GM18507 (cell line): ENCODE measurements at places on chromosomes 2 and 18.
A peak's percentile ranks its signal among the peaks of the same experiment; 100 is the strongest.

- no peak for DNase-seq
Observed at GRCh38 chr18:59884351-59884750, 15.4 kb upstream of the PMAIP1 start.

GRCh38 chr2:157843081-157843480, 33.0 kb downstream of the ACVR1 start:
- DNase-seq: no peak

- DNase-seq: no peak
Observed at GRCh38 chr2:55949613-55950012, 26.0 kb upstream of the EFEMP1 start.

GRCh38 chr2:234279637-234280036, 217.2 kb downstream of the ARL4C start:
- DNase-seq: no peak

- no peak for DNase-seq
Observed at GRCh38 chr18:24326211-24326610, 71.4 kb downstream of the OSBPL1A start.

- no peak for DNase-seq
Observed at GRCh38 chr2:219285373-219285735, 6.2 kb downstream of the DNAJB2 start.

DNA sequence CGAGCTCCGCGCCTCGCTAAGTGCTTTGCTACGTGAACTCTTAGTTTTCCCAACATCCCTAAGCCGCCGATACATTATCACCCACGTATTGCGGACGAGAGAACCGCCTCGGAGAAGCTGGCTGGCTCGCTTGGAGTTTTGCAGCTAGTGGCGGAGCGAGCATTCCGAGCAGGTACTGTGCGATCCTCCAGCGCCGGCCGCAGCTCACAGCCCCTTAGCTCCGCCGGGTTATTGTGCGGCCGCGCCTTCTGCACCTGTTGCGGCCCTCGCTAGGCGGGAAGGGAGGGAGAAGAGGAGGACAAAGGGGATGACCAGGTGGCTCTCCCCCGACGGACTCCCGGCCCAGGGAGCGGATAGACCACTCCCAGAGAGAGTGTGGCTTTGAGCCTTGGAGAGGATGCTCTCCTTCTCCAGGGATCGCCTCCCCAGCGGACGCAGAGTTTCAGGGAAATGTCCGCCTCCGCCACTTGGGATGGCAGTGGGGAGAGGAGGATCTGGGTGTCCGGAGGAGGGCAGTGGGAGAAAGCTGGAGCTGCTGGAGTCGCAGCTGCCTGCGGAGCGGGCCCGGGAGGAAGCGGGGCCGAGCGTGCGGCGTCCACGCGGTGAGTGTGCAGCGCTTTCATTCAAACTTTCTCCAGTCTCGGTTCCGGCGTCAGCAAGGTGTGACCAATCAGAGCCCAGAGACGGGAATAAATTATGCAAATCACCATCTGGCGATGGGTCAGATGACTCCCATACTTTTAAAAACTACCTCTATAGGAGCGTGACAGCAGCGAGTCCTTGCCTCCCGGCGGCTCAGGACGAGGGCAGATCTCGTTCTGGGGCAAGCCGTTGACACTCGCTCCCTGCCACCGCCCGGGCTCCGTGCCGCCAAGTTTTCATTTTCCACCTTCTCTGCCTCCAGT, at the start of gene LIPG:
LIPG (plus strand) TSS at position 769 of the 905 bp plus-strand sequence. CDS start 252 bp downstream, outside the sequence.
- DNase-seq: peak; percentile 26

- no peak for DNase-seq
Observed at GRCh38 chr2:20640411-20641122, 10.3 kb downstream of the HS1BP3 start.

- DNase-seq: no peak
Observed at GRCh38 chr2:64478502-64479230, 24.7 kb downstream of the LGALSL start.

DNA sequence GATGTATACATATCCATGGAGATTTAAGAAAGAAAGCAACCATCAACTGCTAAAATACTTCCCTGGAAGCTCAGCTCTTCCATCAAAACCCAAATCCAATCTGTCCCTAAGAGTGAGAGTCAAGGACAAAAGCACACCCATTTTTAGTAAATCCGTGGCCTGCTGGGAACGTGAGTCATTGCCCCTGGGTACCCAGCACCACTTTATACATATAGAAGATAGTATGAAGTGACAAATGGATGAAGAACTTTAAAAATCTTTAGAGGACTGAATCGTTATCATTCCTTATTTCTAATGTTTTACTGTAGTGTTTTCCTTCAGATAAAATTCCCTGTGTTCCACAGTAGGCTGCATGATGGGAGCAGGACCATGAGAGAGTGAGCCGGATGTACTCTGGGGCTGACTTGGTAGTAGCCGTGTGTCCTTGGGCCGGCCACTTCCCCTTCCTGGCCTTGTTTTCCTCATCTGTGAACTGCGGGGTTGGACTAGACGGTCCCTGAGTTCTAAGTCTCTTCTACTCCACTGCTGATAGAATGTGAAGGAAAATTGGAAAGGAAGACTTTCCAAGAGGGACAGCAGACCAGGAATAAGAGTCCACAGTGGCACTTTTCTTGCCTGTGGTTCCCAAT, 28.5 kb upstream of the CEP68 start:
- DNase-seq: no peak

GRCh38 chr2:27442920-27443282, 720 bp downstream of the KRTCAP3 start:
- DNase-seq: no peak

DNA sequence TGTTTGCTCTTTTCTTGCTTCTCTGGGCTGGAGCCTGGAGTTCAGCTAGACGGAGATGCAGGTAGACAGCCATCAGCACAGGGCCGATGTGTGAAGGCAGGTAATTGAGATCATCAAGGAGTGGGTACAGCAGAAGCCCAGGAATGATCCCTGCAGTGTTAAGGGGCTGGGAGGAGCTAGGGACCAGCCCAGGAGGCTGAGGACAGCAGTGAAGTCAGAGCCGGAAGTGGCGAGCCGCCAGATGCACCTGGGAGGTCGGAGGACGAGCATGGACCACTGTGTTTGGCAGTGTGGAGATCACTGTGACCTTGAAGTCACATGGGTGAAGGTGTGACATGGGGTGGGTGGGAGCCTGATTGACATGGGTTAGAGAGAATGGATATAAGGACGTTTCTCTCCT, 6.2 kb upstream of the ZNF236 start:
- DNase-seq: no peak

- DNase-seq: no peak
Observed at GRCh38 chr2:20604401-20604911, 46.4 kb downstream of the HS1BP3 start.

DNA sequence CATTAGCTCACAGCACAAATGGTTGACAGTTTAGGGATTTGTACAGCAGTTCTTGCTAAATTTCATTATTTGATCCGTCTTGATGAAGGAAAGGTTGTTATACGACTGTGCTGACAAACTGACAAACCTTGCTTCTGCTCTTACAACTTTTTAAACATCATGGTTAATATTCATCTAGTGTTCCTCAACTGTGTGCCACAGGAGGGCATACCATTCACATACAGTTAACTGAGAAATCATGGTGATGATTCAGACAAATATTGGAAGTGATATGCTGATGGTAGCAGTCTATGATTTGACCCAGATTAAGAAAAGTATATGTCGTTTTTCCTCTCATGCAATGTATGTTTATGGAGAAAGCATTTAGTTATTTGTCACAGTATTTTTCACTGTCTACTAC, 129.8 kb upstream of the FSIP2 start:
- DNase-seq: no peak

- DNase-seq: no peak
Observed at GRCh38 chr2:226601881-226602662, 197.5 kb downstream of the IRS1 start.

DNA sequence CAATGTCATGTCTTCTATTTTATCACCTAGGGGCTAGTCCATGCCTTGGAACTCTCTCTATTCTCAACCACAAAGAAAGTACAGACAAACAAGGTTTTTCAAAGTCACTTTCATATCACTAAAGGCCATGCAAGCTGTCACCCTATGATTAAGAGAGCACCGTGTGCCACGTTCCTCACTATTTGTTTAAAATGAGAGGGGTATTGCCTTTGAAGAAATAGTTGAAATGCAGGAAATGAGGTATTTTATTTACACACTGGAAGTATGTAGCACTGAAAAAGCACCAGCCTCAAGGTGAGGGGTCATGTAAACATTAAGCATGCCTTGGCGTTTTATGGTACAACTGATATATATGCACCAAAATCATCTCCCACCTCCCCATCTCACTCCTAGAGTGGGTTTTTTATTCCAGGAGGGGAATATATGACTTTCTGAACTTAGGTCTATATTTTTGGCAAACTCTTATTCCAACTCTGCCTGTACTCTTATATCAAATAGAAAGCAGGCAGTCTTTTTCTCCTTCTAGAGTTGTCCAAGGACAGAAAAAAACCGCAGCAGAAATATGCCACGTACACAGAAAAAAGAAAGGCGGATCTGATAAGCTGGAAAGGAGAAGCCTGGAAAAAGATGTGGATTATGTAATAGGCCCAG, 53.5 kb downstream of the VSNL1 start:
- no peak for DNase-seq

DNA sequence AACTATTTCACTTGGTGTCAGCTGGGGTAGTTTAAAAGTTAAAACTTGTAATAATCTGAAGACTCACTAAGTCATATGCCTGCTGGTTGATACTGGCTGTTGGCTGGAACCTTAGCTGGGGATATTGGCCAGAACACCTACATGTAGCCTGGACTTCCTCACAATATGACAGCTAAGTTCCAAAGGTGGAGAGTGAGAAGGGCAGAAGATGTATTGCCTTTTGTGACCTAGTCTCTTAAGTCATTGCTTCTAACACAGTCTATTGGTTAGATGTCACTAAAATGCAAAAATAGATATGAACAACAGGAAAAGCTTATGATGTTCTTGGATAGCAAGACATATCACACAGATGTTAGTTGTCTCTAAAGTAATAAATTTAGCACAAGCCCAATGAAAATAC, 113.2 kb upstream of the CHAC2 start:
- no peak for DNase-seq

DNA sequence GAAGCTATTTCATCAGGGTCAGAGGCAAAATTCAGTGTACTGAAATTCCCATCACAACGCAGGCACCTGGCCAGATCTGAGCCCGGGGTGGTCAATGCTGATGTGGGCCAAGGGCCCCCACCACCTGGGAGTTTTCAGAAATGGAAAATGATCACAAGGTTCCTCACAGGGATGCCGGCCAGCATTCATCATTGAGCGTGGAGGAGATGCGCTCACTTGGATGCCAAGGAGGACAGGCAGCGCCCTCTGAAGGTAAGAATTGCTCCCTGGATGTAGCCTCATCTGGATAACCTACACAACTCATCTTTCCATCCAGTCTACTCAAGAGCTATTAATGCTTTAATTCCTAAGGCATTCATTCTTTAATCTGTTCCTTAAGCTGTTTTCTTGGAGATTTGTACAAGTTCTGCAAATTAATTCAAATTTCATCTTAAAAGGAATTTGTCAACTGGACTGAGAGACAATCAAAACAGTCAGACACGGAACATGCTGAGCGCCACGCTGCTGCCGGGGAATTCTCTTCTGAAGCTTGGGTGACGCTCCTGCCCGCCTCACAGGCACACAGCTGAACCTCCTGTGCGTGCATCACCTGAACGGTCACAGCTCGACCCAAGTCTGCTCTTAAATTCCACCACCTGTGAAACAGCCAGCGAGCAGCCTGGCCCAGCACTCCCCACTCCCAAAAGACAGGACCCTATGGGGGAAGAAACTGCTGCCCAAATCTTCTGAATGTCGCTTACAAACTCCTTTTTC, 206.7 kb downstream of the HDAC4 start:
- DNase-seq: no peak

GRCh38 chr18:47901624-47902362, 28.7 kb downstream of the SMAD2 start:
- DNase-seq: no peak

DNA sequence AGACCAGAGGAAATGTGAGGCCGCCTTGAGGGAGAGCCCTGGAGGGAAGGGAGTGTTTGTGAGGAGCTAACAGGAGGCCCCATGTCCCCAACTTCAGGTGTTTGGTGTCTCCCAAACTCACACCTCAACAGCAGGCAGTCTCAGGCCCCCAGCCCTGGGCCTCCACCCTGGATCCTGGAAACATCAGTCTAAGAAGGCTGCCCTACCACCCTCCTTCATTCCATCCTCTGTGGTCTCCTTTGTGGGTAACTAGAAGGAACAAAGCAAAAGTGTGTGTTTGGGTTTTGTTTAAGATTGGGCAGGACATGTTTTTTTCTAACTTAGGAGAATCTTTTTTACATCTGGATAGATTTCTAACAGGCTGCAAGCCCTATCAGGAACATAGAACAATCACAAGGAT, 404.3 kb downstream of the BCL11A start:
- no peak for DNase-seq

- DNase-seq: no peak
Observed at GRCh38 chr18:24128700-24129099, 10.2 kb upstream of the CABYR start.

GRCh38 chr2:47530105-47530760, 127.3 kb downstream of the MSH2 start:
- DNase-seq: no peak

DNA sequence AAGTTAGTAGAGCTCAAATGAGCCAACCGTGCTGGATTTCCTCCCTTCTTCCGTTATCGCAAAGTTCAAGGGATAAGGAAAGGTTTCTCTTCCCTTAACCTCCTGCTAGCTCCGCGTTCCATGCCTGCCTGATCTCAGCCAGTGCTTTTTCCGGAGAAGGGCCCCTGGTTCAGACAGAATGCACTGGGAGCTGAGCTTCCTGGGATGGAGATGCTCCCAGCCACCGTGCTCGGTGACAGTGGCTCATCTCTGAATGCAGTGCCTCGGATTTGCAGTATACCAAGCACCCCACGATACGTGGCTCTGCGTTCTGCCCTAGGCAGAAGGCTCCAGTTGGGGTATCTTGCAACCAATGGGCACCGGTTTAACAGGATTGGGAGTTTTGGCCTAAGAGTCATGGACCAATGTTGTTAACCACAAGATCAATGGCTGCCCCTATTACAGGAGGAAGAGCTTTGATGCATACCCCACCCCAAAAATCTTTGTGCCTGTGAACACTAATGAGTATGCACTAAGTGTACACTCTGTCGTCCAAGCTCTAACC, 876 bp downstream of the CNTNAP5 start:
- DNase-seq: no peak

DNA sequence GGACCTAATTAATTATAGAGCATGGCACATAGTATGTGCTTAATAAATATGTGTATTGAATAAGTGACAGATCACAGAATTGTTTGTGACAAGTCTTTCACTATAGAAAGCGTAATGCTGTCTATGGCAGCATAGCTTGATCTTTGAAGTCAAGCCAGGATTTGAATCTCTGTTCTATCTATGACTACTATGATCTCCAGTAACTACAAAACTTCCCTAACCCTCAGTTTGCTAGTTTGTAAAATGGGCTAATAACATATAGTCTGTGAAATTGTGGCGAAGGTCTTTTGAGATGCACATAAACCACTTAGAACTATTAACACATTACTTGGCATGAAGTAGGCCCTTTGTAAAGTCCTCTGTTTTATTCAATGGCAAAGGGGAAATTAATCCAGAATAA, 4.0 kb upstream of the FHL2 start:
- DNase-seq: no peak

- DNase-seq: no peak
Observed at GRCh38 chr2:177489719-177490301, 97.2 kb downstream of the AGPS start.

GRCh38 chr2:162243294-162243693, at the start of gene FAP:
Gene FAP, minus strand, starts transcription at chr2:162243445. Its CDS starts 118 bp downstream, at chr2:162243327.
- DNase-seq: no peak

GRCh38 chr2:145760781-145761649, 1241.1 kb upstream of the ZEB2 start:
- DNase-seq: no peak
